CD4-positive, CD25-positive, alpha-beta regulatory T cell (primary cell): ENCODE measurements at places on chromosomes 6 and 20. TPM values are rescaled to one million over a fixed set of nuclear protein-coding genes. Genes with fewer than 3 reads are reported as not detected.

DNA sequence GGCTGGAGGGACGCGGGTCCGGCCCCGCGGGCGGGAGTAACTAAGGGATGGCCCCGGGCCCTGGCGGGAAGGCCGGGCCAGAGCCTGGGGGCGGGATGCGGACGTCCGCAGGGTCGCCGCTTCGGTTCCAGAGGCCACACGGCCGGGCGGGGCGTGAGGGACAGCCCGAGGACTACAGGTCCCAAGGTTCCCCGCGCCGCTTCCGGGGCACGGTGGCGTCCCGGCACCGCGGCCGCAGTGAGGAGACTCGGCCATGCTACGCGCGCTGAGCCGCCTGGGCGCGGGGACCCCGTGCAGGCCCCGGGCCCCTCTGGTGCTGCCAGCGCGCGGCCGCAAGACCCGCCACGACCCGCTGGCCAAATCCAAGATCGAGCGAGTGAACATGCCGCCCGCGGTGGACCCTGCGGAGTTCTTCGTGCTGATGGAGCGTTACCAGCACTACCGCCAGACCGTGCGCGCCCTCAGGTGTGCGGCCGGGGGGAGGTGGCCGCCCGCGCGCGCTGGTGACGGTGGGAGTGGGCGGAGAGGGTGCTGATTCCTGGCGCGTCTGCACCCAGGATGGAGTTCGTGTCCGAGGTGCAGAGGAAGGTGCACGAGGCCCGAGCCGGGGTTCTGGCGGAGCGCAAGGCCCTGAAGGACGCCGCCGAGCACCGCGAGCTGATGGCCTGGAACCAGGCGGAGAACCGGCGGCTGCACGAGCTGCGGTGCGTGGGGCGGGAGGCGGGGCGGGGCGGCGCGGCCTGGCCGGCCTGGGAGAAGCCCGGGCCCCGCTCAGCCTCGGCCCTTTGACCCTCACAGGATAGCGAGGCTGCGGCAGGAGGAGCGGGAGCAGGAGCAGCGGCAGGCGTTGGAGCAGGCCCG, at the start of gene MRPS26:
MRPS26 (plus strand) TSS at position 237 of the 861 bp plus-strand sequence; CDS start at position 254, 17 bp downstream.
- DNase-seq = peak; percentile 90

DNA sequence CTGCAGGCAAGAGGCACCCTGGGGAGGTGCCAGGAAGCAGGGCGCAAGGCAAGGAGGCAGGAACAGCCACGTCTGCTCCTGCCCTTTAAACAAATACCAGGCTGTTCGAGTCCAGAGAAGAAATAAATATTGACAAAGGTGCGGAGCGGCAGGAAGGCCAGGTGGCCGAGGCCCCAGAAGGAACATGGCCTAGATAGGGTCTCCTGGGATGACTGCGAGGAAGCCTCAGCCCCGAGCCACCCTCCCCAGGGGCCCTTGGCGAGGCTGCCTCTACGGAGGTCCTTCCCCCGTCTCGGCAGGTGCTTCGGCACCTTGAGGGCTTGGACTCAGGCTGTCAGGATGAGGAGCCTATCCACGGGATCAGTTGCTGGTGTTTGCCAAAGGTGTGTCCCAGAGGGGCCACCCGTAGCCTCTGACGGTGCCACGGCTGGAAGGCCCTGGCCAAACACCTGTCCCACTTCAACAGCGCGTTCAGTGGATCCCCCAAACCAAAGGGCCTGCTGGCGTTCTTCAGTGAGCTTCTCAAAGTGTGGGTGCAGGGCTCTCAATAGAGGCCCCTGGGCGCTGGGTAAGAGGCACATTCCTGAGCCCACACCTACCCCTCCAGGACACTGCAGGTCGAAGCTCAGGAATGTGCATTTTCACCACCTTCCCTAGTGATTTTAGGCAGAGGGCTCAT, 39.8 kb downstream of the SNX5 start:
- DNase-seq = no peak

DNA sequence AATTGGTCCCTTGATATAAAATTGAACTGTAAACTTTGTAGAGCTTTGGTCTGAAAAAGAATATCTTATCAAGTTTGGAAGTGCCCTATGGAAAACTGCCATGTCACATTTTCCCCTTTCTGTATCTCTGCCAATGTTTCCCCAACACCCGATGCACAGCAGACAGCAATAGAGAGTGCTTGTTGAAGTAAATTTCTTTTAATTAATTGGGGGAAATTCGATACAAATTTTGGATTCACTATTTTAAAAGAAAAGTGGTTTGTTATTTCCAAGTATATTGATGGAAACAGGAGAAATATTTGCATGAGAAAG, 208.1 kb downstream of the OGFRL1 start:
- no peak for DNase-seq

The NRM gene
- total RNA-seq = 9.0 TPM

GRCh38 chr20:35299780-35300179, 7.6 kb upstream of the FAM83C start:
- no peak for DNase-seq

DNA sequence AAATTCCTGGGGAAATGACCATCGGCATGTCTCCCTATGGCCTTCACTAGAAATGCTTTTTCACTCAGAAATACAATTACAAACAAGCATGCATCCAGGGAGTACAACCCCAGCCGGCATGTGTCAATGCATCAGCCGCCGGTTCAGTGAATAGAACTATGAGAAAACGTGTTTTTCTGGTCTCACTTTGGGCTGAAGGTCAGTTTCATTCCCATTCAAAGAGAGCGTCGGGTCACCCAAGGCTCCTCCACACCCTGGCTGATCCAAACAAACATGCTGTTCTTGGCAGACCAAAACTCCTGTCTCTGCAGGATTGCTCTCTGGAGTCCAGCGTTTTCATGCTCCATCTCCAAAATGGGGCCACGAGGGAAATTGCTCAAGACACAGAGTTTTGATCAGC, 35.5 kb upstream of the NXT1 start:
- no peak for DNase-seq

DNA sequence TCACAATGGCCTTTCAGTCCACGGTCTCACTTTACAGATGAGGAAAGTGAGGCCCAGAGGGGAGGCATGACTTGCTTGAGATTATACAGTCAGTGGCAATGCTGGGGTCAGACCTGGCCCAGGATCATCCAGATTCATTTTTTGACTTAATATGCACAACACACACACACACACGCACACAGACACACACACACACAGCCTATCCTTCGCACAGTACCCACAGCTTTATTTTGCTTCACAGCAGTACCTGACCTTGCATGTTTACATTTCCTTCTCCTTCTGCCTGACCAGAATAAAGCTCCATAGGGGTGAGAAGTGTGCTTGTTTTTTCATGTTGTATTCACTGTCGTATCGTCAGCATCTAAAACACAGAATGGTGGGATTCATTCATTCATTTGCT, 79.8 kb downstream of the VEGFA start:
- DNase-seq = no peak

- DNase-seq = no peak
These were observed 34.6 kb upstream of the SMIM28 start for GRCh38 chr6:138343112-138343511.

GRCh38 chr20:46549188-46549972, 1.1 kb downstream of the OCSTAMP start:
- no peak for DNase-seq
